ENCODE measurements at places on chromosomes 13 and 19.

DNA sequence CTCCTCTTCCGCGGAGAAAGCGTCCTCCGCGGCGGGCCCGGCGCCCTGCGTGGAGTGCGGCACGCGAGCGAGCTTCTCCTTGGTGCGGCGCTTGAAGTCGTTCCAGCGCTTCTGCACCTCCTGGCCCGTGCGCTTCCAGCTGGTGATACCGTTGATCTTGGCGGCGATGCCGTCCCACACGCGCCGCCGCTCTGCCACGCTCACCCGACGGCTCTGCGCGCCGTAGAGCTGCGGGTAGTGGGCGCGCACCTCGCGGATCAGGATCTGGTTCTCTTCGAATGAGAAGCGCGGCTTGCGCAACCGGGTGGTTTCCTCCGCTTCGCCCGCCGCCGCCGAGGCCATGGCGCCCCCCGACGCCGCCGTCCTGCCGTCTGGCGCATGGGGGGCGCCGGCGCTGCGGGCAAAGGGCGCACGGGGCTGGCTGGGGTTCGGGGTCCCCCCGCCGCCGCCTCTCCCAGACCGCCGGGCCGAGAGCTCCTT, 941 bp downstream of the MYPOP start:
- no peak for DNase-seq

GRCh38 chr13:25686831-25687470, 315.2 kb downstream of the ATP8A2 start:
- peak; percentile 57 for DNase-seq

GRCh38 chr19:20612711-20613316, 47.2 kb upstream of the ZNF737 start:
- no peak for DNase-seq

- peak; percentile 23 for DNase-seq
These were observed 344.1 kb downstream of the RFC3 start for GRCh38 chr13:34161931-34162543.

- DNase-seq: no peak
These were observed 26.2 kb downstream of the MAST3 start for GRCh38 chr19:18123819-18124218.

DNA sequence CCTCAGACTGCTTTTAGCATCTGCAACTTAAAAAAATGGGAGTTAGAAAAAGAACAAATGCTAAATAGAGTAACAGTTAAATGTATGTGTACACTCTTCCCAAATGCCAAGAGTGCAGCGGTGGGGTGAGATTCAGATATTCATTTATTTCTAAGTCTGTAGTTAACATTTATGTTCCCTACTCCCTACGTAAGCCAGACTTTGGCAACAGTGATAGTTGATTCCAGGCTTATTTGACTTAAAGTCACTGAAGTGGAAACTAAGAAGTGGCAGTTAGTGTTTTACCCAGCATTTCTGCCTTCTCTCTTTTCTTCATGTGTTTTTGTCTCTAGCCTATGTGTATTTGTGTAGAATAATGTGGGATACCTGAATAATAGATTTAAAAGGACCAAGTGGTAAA, 4.5 kb downstream of the MIR17HG start:
- no peak for DNase-seq

DNA sequence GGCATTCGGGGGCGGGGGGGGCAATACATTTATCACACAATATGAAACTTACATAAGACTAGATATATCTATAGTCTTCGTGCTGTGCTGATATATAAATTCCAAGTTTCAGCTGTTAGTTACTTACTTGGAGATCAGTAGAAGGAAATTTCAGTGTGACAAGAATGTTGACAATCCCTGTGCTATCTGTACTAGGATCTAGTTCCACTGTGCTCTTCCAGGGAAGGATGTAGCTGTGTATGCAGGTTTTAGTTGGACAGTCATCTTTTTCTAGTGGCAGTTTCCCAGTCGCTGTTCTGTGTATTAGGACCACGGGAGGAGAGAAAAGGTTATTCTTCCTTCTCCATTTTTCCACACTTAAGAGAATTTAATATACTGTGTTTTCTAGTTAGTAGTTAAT, 3.2 kb upstream of the TRIM13 start:
- DNase-seq: no peak

GRCh38 chr19:10135551-10136334, 16.0 kb upstream of the EIF3G start:
- DNase-seq: no peak

DNA sequence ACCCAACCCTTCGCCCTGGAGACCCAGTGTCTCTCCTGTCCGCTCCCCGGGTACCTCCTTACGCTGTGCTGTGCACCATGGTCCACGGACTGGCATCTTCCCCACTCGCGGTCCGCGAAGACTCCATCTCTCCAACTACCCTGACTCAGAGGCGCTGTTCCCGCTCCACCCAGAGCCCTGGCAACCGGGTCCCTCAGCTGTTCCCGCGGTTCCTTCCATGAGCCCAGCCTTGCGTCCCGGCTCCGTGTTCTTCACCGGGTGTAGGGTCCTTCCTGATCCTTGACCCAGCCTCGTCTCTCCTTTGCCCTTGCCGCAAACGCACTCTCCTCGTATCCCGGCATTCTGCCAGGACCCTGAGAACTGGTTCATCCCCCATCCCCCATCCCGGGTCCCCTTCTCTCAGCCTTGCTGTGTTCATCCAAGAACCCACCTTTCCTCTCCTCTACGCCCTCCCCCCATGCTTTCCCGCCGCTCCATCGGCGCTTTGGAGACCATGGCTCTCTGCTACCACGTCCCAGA, 664 bp downstream of the ICAM5 start:
- no peak for DNase-seq

GRCh38 chr19:42017040-42017439, 23.0 kb upstream of the ATP1A3 start:
- DNase-seq: no peak

DNA sequence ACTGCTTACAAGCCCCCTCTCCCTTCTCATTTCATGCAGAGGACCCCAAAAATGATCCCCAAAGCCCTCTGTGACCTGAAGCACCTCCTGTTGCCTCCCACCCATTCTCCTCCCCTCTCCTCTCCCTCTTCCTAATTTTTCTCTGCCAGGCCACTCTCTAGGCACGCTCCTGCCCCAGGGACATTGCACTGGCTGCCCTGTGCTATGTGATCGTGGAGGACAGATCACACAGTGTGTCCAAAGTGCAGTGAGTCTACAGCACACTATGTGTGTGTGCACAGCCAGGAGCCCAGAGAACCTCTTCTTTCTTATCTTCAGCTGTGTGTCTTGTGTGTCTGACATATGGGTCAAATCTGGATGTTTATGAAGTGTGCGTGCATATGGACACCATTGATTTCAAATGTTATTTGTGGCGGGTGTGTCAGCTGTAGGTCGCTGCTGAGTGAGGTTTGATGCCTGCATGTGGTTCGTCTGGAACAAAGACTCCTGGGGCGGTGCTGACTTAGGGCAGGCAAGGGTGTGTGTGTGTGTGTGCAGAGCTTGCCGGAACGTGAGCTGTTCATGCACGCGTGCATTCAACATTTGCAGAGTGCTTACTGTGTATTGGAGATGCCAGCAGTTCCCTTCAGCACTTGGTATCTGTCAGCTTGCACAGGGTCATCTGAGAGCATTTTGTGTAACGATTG, 2.1 kb upstream of the KLHL26 start:
- no peak for DNase-seq

DNA sequence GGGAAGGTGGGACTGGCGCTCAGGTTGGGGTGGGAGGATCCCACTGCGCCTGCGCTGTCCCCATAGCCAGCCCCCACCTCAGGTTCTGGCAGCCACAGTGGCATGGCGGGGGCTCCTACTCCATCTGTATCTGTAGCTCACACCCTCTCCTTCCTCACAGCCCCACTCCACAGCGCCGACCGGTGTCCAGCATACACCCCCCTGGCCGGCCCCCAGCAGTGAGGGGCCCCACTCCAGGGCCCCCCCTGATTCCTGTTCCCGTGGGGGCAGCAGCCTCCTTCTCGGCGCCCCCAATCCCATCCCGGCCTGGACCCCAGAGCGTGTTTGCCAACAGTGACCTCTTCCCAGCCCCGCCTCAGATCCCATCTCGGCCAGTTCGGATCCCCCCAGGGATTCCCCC, 6.0 kb downstream of the TMED1 start:
- no peak for DNase-seq

DNA sequence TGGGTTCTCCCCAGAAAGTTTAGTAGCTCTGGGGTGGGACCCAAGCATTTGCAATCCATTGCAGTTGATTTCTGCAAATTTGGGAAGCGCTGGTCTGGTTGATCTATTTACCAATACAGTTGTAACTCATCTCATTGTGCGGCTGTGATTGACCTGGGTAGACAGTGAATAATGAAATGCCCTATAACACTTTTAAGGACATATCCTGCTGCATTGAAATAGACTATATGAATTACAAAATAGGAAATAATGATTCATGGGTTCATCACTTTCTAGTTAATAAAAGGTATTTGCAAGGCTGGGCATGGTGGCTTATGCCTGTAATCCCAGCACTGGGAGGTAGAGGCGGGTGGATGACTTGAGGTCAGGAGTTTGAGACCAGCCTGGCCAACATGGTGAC, 59.0 kb upstream of the FARP1 start:
- no peak for DNase-seq

GRCh38 chr19:23571175-23571574, 115.8 kb downstream of the ZNF675 start:
- DNase-seq: no peak

- DNase-seq: no peak
These were observed 851 bp downstream of the FBXO46 start for GRCh38 chr19:45729800-45730290.

GRCh38 chr13:99517577-99517976, 16.3 kb downstream of the TM9SF2 start:
- DNase-seq: no peak

GRCh38 chr19:35760711-35761349, 2.9 kb downstream of the PROSER3 start:
- no peak for DNase-seq

- DNase-seq: no peak
These were observed 55.1 kb downstream of the SLAIN1 start for GRCh38 chr13:77752512-77753069.

DNA sequence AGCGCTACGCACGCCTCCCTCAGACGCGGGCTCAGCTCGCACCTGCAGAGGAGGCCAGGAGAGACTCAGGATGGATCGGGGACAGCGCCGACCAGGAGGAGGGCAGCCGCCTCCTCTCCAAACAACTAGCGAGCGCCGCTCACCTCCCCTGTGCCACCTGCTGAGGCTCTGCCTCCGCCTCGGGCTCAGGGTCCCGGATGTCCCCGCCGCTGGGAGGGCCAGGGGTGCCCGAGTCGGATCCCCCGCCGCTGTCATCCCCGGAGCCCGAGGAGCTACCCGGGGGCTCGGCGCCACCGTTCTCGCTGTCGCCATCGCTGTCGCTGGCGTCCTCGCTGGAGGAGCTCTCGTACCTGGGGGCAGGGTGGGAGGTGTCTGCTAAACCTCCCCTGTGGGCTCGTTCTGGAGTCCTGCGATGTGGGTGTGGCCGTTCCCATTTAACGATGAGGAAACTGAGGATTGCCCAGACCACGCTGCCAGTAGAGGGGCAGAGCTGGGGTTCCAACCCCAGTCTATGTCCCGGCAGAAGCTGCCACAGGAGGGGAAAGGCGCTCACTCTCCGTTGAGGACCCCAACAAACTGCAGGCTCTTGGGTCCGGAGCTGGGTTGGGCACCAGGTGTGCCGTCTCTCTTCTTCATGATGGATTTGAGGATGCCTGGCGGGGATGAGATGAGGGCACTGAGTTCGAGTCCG, 9.2 kb downstream of the KANK3 start:
- no peak for DNase-seq

GRCh38 chr19:37845932-37846331, 60.5 kb downstream of the WDR87 start:
- no peak for DNase-seq

DNA sequence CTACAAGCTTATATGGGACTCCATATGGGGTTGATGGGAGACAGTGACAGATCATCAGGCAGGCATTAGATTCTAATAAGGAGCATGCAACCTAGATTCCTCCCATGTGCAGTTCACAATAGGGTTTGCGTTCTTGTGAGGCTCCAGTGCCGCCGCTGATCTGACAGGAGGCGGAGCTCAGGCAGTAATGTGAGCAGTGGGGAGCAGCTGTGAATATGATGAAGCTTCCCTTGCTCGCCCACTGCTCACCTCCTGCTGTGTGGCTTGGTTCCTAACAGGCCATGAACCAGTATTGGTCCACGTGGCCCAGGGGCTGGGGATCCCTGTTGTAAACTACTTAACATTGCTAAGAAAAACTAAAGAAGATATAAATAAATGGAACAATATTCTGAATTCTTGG, 378.4 kb downstream of the KCNRG start:
- DNase-seq: peak; percentile 61

DNA sequence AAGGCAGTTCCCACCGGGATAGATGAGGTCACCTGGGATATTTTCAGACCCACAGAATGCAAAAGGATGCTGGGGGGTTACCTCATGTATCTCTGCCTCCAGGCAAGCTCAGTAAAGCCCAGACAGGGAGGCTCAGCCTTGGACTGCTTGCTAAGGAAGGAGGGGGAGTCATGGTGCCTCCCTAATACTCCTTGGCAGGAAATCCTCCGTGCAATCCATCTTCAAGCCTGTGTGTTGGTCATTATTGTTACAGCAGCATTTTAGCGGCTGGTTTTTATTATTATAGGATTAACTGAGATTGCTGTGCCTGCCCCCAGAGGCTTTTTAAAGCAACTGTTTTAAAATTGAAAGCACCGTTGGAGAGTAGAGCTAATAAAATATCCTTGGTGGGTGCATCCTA, 188.5 kb upstream of the UBL3 start:
- no peak for DNase-seq

- DNase-seq: no peak
These were observed 145.2 kb downstream of the DIAPH3 start for GRCh38 chr13:60018536-60018935.

GRCh38 chr19:995051-995827, 5.0 kb upstream of the GRIN3B start:
- no peak for DNase-seq

DNA sequence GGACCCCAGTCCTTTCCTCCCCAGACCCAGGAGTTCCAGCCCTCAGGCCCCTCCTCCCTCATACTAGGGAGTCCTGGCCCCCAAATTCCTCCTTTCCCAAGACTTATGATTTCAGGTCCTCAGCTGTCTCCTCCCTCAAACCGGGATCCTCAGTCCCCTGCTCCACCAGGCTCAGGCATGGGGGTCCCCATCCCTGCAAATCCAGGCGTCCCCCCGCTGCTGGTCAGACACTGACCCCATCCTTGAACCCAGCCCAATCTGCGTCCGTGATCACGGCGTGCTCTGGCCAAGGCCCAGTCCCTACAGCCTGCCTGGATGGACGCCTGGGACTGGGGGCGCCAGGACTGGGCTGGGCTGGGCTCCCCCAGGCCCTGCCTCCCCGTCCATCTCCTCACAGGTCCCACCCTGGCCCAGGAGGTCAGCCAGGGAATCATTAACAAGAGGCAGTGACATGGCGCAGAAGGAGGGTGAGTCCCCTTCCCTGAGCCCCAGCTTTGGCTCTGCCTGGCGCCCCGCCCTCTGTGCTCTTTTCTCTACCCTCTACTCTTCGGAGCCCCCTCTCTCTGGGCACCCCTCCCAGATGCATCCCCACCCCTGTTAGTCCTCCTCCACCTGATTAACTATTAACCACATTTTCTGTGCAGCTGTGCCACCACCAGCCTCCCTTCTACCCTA, 672 bp downstream of the HPN start:
- no peak for DNase-seq

DNA sequence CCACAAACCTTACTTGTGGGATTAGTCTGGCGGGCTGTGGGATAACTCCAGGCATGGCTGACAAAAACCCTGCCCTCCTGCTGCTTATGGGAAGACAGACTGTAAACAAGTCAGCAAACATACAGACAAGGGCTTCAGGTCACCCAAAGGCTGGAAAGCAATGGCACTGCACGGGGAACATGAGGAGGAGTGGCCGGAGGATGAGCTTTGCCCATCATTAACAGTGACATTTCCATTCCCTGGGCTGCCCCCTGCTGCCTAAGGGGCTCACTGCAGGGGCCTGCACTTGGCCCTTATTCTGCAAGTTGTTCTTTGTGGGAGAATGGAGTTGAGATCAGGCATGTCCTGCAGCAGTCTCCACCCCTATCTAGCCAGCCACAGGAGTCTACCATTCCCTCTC, 91.3 kb downstream of the UQCRFS1 start:
- DNase-seq: no peak

All from NCI-H1417 treated with DMSO at 0.1 percent for 48 hours (cell line).